ENCODE measurements at places on chromosomes 1 and 21. TPM values are rescaled to one million over a fixed set of nuclear protein-coding genes. Genes with fewer than 3 reads are reported as not detected.

DNA sequence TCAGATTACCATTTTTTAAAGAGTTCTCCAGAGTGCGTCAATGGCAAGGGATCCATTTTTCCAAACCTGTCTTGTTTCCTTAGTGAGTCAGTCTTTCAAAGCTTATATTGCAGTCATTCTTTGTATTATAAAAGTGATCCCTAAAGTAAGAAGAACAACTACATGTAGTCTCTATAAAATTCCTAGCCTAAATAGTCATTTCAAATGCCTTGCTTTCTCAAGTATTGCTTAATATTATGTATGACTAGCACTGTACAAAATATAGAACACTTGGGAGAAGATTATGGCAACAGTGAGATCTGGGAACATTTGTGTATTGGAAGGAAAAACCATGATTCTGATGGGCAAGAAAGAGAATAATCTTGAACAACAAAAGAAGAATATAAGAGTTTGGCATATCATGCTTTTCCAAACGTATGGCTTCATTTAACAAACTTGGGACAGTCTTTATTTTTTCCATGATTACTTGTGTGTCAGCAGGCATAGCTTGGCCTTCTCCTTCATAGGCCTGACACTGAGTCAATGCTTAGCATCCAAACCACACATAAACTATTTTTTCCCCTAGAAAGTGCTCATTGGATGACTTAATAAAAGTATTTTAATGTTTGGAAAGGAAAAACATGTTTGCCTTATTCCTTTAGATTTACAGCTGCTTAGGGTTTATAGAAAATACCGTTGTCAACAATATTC lies 547.4 kb downstream of the LTN1 start:
- DNase-seq: peak; percentile 87

CFAP107 gene
- not detected for total RNA-seq

DNA sequence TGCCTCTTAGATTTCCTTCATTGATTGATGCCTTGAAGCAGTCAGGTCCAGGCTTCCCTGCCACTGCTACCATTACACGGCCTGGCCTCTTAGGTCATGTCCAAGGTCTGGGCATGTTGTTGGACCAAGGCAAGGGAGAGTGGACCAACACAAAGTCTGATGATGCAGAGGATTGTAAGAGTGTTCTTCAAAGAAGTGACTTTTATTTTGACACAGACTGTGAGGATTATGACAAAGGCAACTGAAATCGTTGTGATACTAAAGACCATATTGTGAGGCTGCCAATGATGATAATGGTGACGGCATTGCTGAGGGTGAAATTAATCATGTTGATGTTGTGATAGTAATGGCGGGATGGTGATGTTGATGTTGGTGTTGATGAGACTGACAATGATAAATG lies 149.5 kb downstream of the GRIK3 start:
- DNase-seq: no peak

GRCh38 chr1:105442901-105443300 lies 1613.6 kb upstream of the PRMT6 start:
- peak; percentile 20 for DNase-seq

TDRD10 gene
- not detected for total RNA-seq

SUSD4 gene
- 3.9 TPM for total RNA-seq

DNA sequence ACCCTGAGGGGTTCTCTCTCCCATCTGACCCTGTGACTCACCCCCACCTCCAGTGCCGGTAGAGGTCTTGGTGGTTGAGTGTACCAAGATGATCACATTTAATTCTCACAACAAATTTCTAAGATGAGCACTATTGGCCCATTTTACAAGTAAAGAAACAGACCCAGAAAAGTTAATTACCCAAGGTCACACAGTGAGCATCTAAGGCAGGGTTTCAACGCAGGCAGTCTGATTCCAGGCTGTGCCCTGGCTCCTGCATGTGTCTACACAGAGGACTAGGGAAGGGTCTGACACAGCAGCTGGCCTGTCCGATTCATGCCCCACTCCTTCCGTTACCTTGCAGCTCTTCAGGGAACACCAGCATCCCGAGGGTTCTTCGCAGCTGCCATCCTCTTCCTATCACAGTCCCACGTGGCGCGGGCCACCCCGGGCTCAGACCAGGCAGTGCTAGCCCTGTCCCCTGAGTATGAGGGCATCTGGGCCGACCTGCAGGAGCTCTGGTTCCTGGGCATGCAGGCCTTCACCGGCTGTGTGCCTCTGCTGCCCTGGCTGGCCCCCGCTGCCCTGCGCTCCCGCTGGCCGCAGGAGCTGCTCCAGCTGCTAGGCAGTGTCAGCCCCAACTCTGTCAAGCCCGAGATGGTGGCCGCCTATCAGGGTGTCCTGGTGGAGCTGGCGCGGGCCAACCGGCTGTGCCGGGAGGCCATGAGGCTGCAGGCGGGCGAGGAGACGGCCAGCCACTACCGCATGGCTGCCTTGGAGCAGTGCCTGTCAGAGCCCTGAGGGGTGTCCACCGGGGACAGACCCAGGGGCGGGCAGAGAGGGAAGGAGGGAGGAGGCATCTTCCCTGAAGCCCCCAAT lies 7.5 kb downstream of the NCDN start:
- DNase-seq: no peak

GRCh38 chr1:92262516-92262915 lies 36.3 kb downstream of the GLMN start:
- DNase-seq: no peak

GRCh38 chr1:222443566-222443965 lies 104.3 kb downstream of the HHIPL2 start:
- DNase-seq: no peak

RHD gene
- total RNA-seq: not detected

DNA sequence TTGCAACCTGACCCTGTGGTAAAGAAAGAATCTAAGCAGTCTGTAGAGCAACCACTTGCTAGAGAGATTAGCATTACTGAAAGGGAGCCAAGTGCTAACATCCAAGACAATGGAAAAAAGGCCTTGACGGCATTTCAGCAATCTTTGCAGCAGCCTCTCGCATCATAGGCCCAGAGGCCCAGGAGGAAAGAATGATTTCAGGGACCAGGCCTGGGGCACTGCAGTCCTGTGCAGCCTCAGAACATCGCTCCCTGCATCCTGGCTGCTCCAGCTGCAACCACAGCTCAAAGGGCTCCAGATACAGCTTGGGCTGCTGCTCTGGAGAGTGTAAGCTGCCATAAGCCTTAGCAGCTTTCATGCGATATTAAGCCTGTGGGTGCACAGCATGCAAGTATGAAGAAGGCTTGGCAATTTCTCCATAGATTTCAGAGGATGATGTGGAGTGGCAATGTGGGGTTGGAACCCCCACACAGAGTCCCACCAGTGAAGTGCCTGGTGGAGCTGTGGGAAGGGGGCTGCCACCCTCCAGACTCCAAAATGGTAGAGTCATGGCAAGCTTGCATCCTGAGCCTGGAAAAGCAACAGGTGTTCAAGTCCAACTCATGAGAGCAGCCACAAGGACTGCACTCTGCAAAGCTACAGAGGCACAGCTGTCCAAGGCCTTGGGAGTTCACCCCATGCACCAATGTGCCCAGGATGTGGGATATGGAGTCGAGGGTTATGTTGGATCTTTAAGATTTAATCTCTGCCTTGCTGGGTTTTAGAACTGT lies 110.6 kb upstream of the HMGB4 start:
- DNase-seq: no peak

MPL gene
- total RNA-seq: not detected

DNA sequence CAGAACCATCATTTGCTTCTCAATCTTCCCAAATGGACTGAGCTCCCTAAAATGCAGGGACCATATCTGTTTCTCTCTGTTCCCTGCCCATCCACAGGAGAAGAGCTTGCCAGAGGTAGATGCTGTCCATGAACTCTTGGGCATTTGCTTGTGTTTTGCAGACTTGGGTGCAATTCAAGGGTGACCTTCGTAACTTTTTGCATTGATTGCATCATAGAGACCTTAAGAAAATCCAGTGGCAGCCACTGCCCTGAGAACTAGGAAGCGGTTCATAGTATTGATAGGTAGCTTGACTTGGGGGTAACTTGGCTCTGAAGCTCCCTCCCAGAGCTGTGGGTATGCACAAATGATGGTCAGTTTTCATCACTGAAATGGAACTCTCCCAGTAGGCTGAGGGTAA lies 34.3 kb upstream of the EDEM3 start:
- no peak for DNase-seq

DNA sequence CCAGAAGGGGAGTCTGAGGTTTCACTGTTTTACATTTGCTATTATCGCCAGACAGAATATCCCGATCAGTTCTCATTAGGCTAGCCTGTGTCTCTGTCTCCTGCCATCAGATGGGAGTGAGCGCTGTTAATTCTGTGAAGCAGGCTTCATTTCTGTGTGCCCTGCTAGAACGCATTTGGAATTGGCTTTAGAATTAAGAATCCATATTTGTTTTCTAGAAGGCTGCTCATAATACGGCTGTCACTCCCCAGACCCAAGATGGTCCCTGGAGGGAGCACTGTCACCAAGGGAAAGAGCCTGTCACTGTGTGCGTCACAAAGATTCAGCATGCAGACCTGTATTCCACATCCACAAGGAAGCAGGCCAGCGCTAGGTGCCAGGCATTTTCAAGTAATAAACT lies 49.2 kb downstream of the CASQ2 start:
- DNase-seq: no peak

DNA sequence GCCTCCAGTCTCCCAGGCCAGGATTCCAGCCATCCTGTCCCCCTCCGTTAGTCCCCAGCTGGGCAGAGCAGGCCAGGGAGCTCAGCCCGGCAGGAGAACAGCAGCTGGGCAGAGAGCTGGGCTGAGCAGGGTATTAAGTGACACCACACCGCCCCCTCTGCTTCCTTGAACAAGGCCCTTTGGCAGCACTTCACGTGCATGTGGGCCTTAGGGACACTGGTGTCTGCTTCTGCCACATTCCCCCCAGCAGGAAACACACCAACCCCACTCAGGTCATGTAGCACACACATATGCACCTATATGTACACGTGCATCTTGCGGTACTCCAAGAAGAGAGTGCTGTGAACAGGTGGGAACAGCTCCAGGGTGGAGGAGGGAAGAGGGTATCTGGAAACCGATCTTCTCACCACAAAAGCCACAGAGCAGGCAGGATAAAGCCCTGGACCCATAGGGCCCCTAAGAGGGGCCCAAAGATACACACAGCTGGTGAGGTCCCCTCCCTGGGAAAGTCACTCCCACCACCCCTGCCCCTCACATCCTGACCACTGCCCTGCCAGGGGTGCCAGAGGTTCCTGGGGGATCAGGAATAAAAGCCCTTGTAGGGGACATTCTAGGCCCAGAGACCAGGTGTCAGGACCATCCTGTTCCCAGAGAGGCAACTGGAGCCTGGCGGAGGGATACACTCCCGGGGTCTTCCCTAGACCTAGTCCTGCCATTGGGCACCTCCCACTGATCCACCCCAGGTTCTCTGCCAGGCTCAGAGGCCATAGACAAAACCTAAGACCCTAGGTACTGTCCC lies 4.5 kb downstream of the EPHA2 start:
- DNase-seq: peak; percentile 46

GRCh38 chr21:26834181-26834905 lies 10.9 kb downstream of the ADAMTS1 start:
- peak; percentile 54 for DNase-seq

RAB42 gene
- 6.1 TPM for total RNA-seq

GRCh38 chr21:15000081-15000480 lies 64.7 kb downstream of the NRIP1 start:
- peak; percentile 55 for DNase-seq

- DNase-seq: no peak
Measured at GRCh38 chr1:2946291-2946690, 75.0 kb upstream of the ACTRT2 start.

DNA sequence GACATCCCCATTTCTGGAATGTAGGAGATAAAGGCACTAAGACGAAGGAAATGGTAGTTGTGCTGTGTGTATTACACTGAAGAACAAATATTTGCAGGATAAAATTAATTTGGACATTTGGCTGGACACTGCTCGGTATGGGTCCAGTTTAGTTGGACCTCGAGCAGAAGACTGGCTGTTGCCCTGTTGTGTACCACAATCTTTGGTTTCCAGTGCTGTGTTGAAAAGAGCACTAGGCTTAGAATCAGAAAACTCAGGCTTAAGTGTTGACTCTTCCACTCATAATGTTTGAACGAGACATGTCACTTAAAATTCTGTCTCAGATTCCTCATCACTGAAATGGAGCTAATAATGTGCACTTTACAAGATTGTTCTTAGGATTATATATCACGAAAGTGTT lies 1.2 kb upstream of the ARPC5 start:
- peak; percentile 9 for DNase-seq

DNA sequence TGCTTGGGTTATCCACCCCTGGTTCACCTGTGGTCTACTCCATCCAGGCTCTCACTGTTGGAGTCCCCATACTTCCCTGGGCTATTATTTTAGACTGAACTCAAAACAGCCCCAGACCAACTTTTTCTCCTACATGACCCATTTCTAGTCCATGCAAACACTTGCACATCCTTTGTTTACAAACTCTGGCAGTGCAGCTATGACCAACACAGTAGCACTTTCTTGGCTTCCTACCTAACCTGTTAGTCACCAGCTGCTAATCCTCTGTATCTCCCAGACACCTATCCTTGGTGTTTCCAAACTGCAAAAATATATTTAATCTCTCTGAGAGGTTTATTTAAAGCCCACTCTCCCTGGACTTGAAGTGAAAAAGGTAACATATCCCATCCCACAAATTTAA lies 90.8 kb downstream of the DDAH1 start:
- peak; percentile 94 for DNase-seq

DNA sequence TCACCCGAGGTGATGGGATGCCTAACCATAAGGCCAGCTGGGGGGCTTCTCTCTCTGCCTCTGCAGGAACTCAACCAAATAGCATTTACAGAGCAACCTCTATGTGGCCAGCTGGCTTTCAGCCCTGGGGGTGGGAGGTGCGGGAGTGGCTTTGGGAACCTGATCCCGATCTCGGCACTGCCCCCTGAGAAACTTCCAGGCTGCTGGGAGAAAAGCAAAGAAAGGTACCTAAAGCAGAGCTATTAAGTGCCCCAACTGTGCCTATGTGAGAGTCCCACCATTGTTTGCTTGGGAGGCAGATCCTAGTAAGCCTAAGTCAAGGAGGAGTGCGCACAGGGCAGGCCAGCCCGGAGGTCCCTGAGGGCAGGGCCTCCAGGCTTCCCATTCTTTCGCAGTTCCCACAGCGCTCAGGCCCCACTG lies 7.0 kb downstream of the KRTCAP2 start:
- no peak for DNase-seq

GRCh38 chr1:22625262-22625925 lies 11.0 kb upstream of the C1QA start:
- peak; percentile 35 for DNase-seq

PTPN7 gene
- not detected for total RNA-seq

DNA sequence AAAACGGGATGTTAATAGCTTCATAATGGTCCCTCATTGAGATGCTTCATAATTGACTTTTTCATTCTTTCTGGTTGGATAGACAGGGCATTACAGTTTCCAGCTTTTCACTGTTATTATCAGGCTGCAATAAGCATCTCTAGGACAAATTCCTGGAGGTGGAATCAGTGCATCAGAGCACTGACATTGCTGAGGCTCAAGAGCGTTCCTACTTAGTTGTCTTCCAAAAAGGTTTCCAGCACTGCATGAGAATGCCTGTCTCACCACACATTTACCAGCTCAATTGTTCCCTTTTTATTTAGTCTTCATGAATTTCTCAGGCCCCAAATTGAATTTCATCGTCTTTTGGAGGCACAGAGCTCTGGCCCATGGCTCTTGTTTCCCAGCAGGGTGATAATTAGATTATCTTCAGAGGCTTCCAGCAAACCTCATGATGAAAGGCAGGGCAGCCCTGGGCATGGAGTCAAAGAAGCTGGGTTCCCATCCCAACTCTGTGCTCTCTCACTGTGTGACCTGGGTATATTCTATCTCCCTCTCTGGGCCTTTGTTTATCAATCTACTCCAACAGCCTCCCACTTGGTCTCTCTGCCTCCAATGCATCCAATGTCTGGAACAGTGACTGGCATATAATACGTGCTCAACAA lies 451.4 kb downstream of the PTPRU start:
- DNase-seq: peak; percentile 78

GRCh38 chr1:152170287-152170905 lies 11.4 kb upstream of the RPTN start:
- DNase-seq: no peak

Data from GM23248 (cell line).